ENCODE measurements at places on chromosomes 5 and 9. TPM values are rescaled to one million over a fixed set of nuclear protein-coding genes. Genes with fewer than 3 reads are reported as not detected.

Gene IL5
- total RNA-seq: not detected

Gene NDUFS6
- total RNA-seq: 125 TPM

Gene COL5A1
- 10.9 TPM for total RNA-seq

Gene PCDHB7
- not detected for total RNA-seq

Gene GPR151
- total RNA-seq: not detected

Gene DIRAS2
- total RNA-seq: not detected

Gene HTR4
- not detected for total RNA-seq

Gene NDOR1
- total RNA-seq: 11.4 TPM
